ENCODE measurements at places on chromosomes 16 and 17.

- DNase-seq: no peak
Observed at GRCh38 chr16:66948837-66949225, 12.2 kb upstream of the CES3 start.

DNA sequence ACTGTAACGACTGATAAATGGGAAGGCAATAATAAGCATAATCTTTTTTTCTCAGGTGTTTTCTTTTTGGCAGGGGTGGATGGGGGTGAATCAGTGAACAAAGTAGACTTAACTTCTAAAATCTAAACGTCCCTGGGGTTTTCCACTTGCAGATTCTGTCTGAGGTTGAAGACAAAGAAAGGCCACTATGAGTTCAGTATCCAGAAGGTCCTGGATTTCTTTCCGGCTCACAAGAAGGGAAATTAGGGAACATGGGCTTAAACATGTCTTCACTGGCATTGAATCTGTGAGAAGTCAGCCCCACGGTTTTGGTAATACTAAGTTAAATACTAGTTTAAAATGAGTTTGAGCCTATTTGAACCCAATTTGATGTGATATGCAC is 67.8 kb downstream of the CMC2 start:
- no peak for DNase-seq

DNA sequence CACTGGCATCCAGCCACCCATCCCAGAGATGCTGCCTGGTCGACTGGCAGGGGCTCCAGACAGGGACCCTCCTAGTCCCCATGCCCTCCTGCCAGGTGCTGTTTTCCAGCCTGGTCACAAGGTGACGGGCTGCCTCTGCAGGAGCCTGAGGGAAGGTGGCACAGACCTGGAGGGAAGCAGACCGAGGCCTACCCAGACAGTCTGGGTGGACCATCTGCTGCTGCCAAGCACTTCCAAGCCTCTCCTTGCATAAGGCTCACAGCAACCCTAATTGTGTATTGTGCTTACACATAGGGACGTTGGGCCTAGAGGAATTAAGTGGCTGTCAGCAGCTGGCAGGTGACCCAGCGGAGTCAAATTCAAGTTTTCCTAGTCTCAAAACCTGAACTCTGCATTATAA is 90.1 kb upstream of the KCNJ18 start:
- no peak for DNase-seq

DNA sequence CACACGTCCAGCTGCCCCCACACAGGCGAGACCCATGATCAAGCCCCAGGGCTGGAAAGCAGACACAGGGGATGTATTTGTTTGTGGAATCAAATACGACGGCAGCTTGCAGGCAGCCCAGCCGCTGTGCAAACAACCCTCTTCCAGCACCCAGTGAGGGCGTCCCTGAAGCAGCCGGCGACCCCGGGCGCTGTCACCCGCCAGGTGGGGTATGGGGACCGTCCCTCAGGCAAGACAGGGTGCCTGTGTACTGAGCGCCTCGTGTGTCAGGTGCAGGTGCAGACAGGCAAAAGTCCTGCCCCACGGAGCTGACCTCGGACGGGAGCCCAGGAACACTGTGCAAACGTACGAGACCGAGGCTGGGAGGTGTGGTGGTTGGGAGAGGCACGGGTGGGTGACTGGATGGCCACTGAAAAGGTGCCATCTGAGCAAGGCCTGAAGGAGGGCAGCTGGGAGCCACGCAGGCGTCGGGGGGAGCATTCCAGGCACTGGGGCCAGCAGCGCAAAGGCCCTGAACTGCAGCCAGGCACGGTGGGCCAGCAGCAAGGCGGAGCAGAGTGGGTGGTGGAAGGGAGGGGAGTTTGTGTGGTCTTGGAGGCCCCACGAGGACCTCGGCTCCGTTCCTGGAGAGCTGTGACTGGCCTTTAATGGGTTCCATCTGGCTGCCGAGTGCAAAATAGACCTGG is 48.5 kb downstream of the CBFA2T3 start:
- DNase-seq: no peak

DNA sequence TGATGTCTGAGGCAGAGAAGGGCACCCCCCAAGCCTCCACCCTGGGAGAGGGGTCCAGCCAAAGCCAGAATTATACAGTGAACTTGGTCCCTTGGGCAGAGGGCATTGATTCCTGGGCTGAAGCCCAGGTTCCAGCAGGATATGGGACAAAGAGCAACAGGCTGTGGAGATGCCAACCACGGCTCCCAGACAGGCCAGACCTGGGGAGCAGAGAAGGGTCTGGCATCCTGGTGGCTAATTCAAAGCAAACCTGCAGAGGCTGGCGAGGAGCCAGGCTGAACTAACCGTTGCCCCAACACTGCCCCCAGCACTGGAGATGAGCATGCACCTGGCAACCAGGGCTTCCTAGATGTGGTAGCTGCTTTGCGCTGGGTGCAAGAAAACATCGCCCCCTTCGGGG is 3.0 kb downstream of the CES3 start:
- no peak for DNase-seq

DNA sequence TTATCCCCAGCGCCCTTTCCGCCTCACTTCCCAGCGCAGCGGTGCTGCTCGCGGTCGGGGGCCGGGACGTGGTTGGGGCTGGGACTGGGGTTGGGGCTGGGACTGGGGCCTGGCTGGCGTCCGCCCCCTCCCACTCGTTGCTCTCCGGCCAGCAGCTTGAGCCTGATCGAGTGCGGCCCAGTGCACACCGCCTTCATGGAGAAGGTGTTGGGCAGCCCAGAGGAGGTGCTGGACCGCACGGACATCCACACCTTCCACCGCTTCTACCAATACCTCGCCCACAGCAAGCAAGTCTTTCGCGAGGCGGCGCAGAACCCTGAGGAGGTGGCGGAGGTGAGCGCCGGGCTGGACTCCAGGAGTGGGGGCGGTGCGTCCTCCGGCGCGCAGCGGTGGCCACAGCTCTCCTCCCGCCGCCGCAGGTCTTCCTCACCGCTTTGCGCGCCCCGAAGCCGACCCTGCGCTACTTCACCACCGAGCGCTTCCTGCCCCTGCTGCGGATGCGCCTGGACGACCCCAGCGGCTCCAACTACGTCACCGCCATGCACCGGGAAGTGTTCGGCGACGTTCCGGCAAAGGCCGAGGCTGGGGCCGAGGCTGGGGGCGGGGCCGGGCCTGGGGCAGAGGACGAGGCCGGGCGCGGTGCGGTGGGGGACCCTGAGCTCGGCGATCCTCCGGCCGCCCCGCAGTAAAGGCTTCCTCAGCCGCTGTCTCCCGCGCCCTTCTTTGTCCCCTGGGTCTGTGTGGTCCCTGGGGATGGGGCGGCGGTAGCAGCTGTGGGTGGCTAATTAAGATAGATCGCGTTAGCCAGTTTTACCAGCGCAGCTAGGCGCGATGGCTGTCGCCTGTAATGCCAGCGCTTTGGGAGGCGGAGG is 1.8 kb downstream of the HSD17B1 start:
- DNase-seq: peak; percentile 91

- no peak for DNase-seq
Observed at GRCh38 chr16:4979736-4980660, 21.9 kb downstream of the SEC14L5 start.

- no peak for DNase-seq
Observed at GRCh38 chr16:2296661-2297505, 29.0 kb upstream of the RNPS1 start.

- DNase-seq: no peak
Observed at GRCh38 chr17:20053361-20053964, 44.3 kb downstream of the SPECC1 start.

DNA sequence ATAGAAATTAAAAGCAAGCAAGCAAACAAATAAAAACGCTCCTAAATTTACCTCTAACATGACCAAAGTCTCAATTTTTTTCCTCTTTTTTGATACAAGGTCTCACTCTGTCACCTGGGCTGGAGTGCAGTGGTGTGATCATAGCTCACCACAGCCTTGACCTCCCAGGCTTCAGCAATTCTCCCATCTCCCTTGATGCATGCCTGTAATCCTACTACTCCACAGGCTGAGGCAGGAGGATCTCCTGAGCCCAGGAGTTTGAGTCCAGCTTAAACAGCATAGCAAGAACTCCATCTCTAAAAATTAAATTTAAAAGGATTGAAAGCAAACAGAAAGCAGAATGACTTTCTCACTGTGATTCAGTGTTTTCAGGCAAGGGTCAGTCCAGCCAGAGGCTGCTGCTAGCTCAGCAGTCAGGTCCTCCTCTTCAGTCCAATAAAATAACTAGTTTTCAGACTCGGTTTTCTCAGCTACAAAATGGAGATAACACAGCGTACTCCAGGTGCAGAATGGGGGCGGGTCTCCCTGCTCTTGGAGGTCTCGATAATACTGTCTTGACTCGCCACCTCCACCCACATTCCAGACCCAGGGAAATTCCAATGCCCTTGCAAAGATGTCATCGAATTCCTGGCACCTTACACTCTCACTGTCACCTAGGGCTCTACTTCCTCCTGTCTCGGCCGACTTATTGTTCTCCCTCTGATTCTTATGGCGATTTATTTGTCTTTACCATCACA is 20.7 kb upstream of the MRTFB start:
- DNase-seq: no peak

GRCh38 chr16:27445502-27446175 is 43.7 kb downstream of the IL21R start:
- no peak for DNase-seq
